ENCODE measurements at places on chromosomes 11 and 22. TPM values are rescaled to one million over a fixed set of nuclear protein-coding genes. Genes with fewer than 3 reads are reported as not detected.
A peak's percentile ranks its signal among the peaks of the same experiment; 100 is the strongest.

The APOA5 gene
- not detected for total RNA-seq

The OR5AS1 gene
- total RNA-seq: not detected

The XPNPEP3 gene
- total RNA-seq: 7.3 TPM

The RIMBP3B gene
- under 0.01 TPM for total RNA-seq

The OR52A1 gene
- not detected for total RNA-seq

The CCDC89 gene
- total RNA-seq: not detected

The SLC22A8 gene
- total RNA-seq: not detected

GRCh38 chr11:105953886-105954285 lies 68.2 kb downstream of the MSANTD4 start:
- no peak for DNase-seq

- no peak for DNase-seq
These were observed 1321.7 kb downstream of the TBC1D22A start for GRCh38 chr22:48084041-48084728.

- DNase-seq: no peak
These were observed 56.6 kb downstream of the CCDC81 start for GRCh38 chr11:86431258-86431657.

- DNase-seq: no peak
These were observed 516 bp downstream of the VPS26B start for GRCh38 chr11:134224710-134225664.

- peak; percentile 20 for DNase-seq
These were observed 112.8 kb downstream of the WNT7B start for GRCh38 chr22:45863981-45864751.

GRCh38 chr11:62678433-62678769 lies 472 bp downstream of the UBXN1 start:
- DNase-seq: no peak

GRCh38 chr11:120134931-120135228 lies 3.0 kb downstream of the TRIM29 start:
- no peak for DNase-seq

GRCh38 chr11:6472934-6473333 lies 807 bp downstream of the TRIM3 start:
- DNase-seq: no peak

- no peak for DNase-seq
These were observed 26.4 kb downstream of the KCNQ1 start for GRCh38 chr11:2471048-2471803.

DNA sequence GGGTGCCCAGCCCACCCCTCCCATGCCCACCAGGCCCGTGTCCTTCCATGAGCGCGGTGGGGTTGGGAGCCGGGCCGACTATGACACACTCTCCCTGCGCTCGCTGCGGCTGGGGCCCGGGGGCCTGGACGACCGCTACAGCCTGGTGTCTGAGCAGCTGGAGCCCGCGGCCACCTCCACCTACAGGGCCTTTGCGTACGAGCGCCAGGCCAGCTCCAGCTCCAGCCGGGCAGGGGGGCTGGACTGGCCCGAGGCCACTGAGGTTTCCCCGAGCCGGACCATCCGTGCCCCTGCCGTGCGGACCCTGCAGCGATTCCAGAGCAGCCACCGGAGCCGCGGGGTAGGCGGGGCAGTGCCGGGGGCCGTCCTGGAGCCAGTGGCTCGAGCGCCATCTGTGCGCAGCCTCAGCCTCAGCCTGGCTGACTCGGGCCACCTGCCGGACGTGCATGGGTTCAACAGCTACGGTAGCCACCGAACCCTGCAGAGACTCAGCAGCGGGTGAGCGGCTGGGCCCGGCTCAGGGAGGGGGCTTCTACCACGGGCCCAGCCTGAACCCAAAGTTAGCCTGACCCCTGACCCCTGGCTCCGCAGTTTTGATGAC lies 3.0 kb downstream of the PKP3 start:
- no peak for DNase-seq

GRCh38 chr11:2406878-2407410 lies 6.4 kb downstream of the TSSC4 start:
- DNase-seq: no peak

Data from pulmonary artery endothelial cell (primary cell).